ENCODE measurements at places on chromosomes 5 and 9. TPM values are rescaled to one million over a fixed set of nuclear protein-coding genes. Genes with fewer than 3 reads are reported as not detected.

Gene C8G
- 2.7 TPM for total RNA-seq

DNA sequence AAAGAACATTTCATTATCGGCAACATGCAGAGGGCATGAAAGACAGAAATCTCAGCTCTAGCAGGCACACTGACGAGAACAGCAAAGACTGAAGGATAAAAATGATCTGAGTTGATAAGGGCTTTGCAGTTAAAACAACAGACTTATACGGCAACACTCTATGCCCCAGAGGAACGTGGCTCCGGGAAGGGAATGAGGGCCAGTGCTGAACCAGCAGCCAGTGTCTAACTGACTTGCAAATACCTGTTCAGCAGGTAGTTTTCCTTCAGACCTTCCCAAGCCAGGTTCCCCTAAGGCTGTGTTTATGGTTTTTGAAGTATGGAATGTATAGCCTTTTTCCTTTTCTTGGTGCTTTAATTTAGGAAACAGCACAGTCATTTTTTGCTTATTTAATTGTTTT lies 121.3 kb upstream of the CDH18 start:
- no peak overlapping the region for H3K27ac ChIP-seq
- no peaks in the 10 kb centered on the region for H3K36me3 ChIP-seq
- DNase-seq, result no peak
- no peak overlapping the region for H3K4me3 ChIP-seq
- H3K27me3 ChIP-seq, result no peaks in the 10 kb centered on the region
- H3K4me1 ChIP-seq, result no peaks in the 10 kb centered on the region

GRCh38 chr9:129285979-129286772 lies 108.1 kb upstream of the IER5L start:
- no peak overlapping the region for H3K27ac ChIP-seq

Gene IL4
- total RNA-seq, result not detected

DNA sequence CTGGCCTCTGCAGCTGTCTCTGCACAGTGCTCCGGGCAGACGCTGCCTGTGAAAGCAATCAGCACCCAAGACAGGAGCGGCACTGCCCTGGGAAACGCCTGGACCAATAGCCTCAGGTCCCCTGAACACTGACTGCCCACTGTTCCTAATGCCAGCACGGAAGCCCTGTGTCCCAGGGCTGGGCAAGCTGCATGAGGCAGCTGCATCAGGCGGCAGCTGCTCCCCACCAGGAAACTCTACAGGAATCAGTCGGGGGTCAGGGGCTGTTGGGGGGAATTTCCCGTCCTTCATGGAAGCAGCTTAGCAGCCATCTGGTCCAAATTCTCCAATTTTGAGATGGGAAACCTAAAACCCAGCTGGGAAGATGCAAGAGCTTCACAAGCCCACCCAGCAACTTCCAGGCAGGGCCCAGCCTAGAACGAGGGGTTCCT lies 118.6 kb downstream of the VAV2 start:
- no peaks in the 10 kb centered on the region for H3K36me3 ChIP-seq
- H3K4me1 ChIP-seq, result peaks cover 47% of the 10 kb centered on the region
- DNase-seq, result no peak
- H3K27ac ChIP-seq, result no peak overlapping the region

Gene OBP2B
- total RNA-seq, result 2.6 TPM

Gene TMEM215
- total RNA-seq, result not detected

Gene CD274
- 0.15 TPM for total RNA-seq

Gene ARAP3
- total RNA-seq, result 7.4 TPM

DNA sequence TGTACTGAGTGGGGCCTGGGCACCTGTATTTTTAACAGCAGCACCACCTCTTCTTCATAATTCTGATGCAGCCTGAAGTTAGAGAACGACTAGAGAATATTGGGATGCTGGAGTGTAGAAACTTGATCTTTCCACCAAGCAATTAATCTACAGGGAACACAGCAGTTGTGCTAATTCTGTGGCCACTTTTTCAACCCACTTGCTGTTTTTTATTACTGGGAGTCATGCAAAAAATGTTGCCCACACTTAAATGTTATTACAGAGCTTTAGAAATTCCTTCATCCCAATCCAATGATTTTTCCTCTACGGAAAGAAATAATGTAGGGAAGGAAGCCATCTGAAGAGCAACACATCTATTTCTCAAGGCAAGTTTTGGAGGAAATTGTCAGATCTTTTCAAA lies 190.9 kb upstream of the TUT7 start:
- H3K4me3 ChIP-seq, result no peak overlapping the region
- no peak overlapping the region for H3K27ac ChIP-seq
- H3K4me1 ChIP-seq, result no peaks in the 10 kb centered on the region
- H3K27me3 ChIP-seq, result no peaks in the 10 kb centered on the region

Gene RCL1
- total RNA-seq, result 75.7 TPM

GRCh38 chr5:88391116-88391515 lies 122.5 kb upstream of the TMEM161B start:
- H3K27ac ChIP-seq, result no peak overlapping the region
- H3K4me1 ChIP-seq, result no peaks in the 10 kb centered on the region
- no peaks in the 10 kb centered on the region for H3K27me3 ChIP-seq
